Kidney (tissue), 22 donors: ENCODE measurements at places on chromosomes 4 and X. TPM values are rescaled to one million over a fixed set of nuclear protein-coding genes. Genes with fewer than 3 reads are reported as not detected.

Gene PDE6B
- 10.8 TPM for polyA plus RNA-seq

DNA sequence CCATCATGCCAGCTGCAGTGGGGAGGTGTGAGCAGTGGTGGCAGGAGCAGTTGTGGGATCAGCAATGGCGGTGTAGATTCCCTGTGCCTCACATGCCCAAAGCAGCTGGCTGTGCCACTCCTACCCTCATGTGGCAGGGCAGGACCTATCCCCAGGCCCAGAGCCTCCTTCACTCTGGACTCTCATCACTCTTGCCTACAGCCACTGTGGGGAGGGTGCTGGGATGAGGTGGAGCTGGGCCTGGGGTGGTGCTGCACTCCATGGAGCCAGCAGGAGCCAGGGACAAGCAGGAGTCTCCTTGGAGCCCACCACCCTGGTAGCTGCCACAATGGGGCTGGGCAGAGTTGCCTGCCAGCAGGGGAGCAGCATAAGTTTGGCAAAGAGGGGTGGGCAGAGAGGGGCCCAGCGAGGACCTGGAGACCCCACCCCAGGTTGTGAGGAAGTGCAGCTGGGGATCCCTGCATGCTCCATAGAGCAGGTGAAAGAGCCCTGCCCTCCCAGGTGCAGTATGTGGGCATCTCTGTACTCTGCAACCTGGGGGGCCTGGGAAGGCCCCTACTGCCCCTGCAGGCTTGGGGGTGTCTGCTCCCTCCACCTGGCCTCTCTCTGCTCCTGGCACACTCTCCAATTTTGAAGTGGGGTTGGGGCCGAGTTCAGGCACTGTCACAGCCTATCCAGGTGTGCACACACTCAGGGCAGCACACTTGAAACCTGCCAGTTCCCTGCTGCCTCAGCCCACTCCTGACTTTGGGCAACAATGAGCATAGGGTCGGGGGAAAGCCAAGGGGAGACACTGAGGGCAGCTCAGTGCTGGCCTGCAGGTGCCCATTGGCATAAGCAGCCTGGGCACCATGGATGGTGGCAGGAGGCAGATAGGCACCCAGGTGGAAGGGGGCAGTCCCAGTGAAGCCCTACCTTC, 74.0 kb upstream of the INTU start:
- H3K27me3 ChIP-seq: no peaks in the 10 kb centered on the region
- H3K36me3 ChIP-seq: no peaks in the 10 kb centered on the region
- no peaks in the 10 kb centered on the region for H3K4me1 ChIP-seq
- no peak overlapping the region for H3K4me3 ChIP-seq
- DNase-seq: no peak

Gene KIAA1210
- polyA plus RNA-seq: not detected

GRCh38 chr4:98421111-98421510, 159.9 kb downstream of the RAP1GDS1 start:
- no peak overlapping the region for H3K27ac ChIP-seq
- H3K4me1 ChIP-seq: no peaks in the 10 kb centered on the region
- no peak for DNase-seq
- peaks cover 2% of the 10 kb centered on the region for H3K36me3 ChIP-seq
- H3K4me3 ChIP-seq: no peak overlapping the region
- no peaks in the 10 kb centered on the region for H3K27me3 ChIP-seq

GRCh38 chr4:125116431-125116830, 198.3 kb upstream of the FAT4 start:
- no peak overlapping the region for H3K27ac ChIP-seq
- no peaks in the 10 kb centered on the region for H3K36me3 ChIP-seq
- no peak for DNase-seq
- no peaks in the 10 kb centered on the region for H3K27me3 ChIP-seq

GRCh38 chr4:26985873-26986272, 125.2 kb downstream of the STIM2 start:
- H3K36me3 ChIP-seq: no peaks in the 10 kb centered on the region
- no peak for DNase-seq
- H3K27ac ChIP-seq: no peak overlapping the region
- H3K27me3 ChIP-seq: no peaks in the 10 kb centered on the region

DNA sequence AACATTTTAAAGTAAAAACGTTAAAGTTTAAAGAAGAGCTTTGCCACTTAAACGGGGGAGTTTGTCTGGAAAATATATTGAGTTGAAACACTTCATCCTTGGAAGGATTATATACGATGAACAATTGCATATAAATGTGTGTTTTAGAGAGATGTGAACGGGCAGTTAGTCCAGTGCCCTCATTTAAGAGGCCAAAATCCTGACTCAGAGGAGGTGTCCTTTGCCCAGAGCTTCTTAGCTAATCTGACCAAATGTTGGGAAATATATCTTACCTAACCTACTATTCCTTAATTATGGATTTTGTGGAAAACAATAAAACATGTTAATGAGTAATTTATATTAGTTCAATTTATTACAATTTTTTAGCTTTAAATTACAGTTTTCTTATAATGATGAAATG, 327.2 kb upstream of the DIPK2B start:
- DNase-seq: no peak
- H3K36me3 ChIP-seq: no peaks in the 10 kb centered on the region
- no peak overlapping the region for H3K27ac ChIP-seq
- H3K27me3 ChIP-seq: no peaks in the 10 kb centered on the region
- no peaks in the 10 kb centered on the region for H3K4me1 ChIP-seq
- no peak overlapping the region for H3K4me3 ChIP-seq

Gene FOXR2
- not detected for polyA plus RNA-seq

DNA sequence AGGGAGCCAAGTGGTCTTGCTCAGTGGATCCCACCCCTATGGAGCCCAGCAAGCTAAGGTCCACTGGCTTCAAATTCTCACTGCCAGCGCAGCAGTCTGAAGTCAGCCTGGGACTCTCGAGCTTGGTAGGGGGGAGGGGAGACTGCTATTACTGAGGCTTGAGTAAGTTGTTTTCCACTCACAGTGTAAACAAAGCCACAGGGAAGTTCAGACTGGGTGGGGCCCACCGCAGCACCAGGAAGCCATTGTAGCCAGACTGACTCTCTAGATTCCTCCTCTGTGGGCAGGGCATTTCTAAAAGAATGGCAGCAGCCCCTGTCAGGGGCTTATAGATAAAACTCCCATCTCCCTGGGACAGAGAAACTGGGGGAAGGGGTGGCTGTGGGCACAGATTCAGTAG, 721.0 kb upstream of the NDST4 start:
- H3K27me3 ChIP-seq: no peaks in the 10 kb centered on the region
- no peak overlapping the region for H3K4me3 ChIP-seq
- no peak for DNase-seq
- no peaks in the 10 kb centered on the region for H3K36me3 ChIP-seq
- no peaks in the 10 kb centered on the region for H3K4me1 ChIP-seq
- H3K27ac ChIP-seq: no peak overlapping the region

DNA sequence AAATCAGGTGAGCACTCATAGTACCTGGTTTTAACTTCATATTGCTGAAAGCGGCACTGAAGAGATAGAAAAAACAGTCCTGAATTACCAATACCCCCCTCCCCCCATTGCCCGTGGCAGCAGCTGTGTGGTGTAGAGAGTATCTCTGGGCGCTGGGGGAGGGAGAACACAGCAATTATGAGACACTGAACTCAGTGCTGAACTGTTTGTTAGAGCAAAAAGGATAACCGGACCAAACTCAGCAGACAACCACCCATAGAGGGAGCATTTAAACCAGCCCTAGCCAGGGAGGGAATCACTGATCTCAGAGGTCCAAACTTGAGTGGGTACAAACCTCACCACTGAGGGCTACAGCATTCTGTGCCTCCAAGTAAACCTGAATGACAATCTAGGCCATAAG, 457.4 kb upstream of the TEX13C start:
- H3K4me3 ChIP-seq: no peak overlapping the region
- no peaks in the 10 kb centered on the region for H3K4me1 ChIP-seq
- H3K27me3 ChIP-seq: no peaks in the 10 kb centered on the region
- no peaks in the 10 kb centered on the region for H3K36me3 ChIP-seq
- no peak overlapping the region for H3K27ac ChIP-seq

GRCh38 chr4:48694824-48695223, 85.3 kb downstream of the FRYL start:
- no peak overlapping the region for H3K4me3 ChIP-seq
- no peak for DNase-seq
- peaks cover 11% of the 10 kb centered on the region for H3K4me1 ChIP-seq
- no peaks in the 10 kb centered on the region for H3K27me3 ChIP-seq
- no peaks in the 10 kb centered on the region for H3K36me3 ChIP-seq
- H3K27ac ChIP-seq: no peak overlapping the region

GRCh38 chr4:8289956-8290700, 20.6 kb downstream of the HTRA3 start:
- no peaks in the 10 kb centered on the region for H3K27me3 ChIP-seq
- no peak overlapping the region for H3K4me3 ChIP-seq
- peak; percentile 27 for DNase-seq
- no peak overlapping the region for H3K27ac ChIP-seq

Gene RRH
- polyA plus RNA-seq: 0.37 TPM

DNA sequence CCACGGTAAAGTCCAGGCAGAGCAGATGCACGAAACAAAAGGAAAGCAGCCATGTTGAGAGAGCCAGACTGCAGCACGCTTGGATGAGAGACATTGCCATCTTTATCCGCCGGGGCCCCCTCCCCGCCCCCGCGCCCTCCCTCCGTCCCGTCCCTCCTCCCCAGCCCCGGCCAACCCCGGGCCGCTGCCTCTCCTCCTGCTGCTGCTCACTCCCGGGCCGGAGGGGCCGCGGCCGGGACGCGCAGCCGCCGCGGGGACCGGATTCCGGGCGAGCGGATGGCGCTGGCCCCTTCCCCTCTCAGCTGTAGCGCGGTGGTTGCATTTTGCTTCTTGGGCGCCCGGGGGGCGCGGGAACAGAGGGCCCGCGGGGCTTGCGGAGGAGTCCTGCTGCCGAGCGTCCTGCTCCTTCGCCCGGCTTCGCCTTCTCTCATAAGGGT, 542 bp downstream of the RNF150 start:
- no peaks in the 10 kb centered on the region for H3K27me3 ChIP-seq
- H3K4me3 ChIP-seq: peak overlapping the region; percentile 79
- no peaks in the 10 kb centered on the region for H3K36me3 ChIP-seq
- H3K27ac ChIP-seq: peak overlapping the region; percentile 54

DNA sequence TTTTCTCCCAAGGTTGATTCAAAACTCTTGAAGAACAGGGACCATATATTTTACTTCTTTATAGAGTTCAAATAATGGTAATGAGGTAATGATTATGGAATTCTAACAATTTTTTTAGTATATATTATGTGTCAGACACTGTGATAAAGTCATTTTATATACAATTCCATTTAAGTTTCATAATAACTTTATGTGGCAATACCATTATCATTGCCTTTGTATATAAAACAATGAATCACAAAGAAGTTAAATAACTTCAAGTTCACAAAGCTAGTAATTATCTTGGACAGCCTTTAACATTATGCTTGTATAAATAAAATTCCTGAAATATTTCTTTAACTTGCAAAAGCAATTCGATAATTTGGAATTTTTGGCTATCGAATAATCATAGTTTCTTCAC, 20.6 kb downstream of the MAGEC1 start:
- H3K27ac ChIP-seq: no peak overlapping the region
- DNase-seq: no peak
- H3K4me3 ChIP-seq: no peak overlapping the region
- H3K27me3 ChIP-seq: no peaks in the 10 kb centered on the region

DNA sequence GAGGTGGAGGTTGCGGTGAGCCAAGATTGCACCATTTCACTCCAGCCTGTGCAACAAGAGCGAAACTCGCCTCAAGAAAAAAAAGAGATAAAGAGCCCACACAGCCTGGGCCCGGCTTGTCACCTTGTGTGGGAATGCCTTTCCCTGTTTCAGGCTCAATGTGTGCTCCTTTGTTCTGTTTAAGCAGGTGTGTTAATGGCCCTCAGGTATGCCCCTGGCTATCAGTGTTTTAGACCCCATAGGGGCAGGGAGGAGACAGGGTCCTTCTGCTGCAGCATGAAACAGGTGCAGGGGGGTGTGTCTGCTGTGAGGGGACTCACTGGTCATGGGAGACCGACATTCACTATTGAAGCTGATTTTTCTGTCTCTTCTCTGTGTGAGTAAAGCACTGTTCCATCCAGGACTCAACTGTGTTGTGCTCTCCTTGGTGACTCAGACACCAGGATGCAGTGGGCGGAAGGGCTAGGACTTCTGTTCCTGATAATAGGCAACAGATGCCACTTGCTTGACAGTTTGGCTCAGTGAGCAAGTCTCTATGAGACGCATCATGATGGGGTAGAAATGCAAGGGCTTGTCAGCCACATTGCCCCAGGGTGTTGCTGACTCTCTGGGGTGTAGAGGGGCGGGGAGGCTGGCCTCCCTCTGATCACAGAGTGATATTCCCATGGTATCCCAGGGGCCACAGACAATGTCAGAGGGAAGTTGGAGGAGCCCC, 15.6 kb upstream of the LAP3 start:
- DNase-seq: no peak
- no peaks in the 10 kb centered on the region for H3K27me3 ChIP-seq
- H3K36me3 ChIP-seq: no peaks in the 10 kb centered on the region
- no peaks in the 10 kb centered on the region for H3K4me1 ChIP-seq
- H3K4me3 ChIP-seq: no peak overlapping the region

- H3K27me3 ChIP-seq: no peaks in the 10 kb centered on the region
- no peaks in the 10 kb centered on the region for H3K36me3 ChIP-seq
- DNase-seq: no peak
- no peak overlapping the region for H3K4me3 ChIP-seq
These were observed 105.9 kb upstream of the DIAPH2 start for GRCh38 chrX:96578781-96579180.

DNA sequence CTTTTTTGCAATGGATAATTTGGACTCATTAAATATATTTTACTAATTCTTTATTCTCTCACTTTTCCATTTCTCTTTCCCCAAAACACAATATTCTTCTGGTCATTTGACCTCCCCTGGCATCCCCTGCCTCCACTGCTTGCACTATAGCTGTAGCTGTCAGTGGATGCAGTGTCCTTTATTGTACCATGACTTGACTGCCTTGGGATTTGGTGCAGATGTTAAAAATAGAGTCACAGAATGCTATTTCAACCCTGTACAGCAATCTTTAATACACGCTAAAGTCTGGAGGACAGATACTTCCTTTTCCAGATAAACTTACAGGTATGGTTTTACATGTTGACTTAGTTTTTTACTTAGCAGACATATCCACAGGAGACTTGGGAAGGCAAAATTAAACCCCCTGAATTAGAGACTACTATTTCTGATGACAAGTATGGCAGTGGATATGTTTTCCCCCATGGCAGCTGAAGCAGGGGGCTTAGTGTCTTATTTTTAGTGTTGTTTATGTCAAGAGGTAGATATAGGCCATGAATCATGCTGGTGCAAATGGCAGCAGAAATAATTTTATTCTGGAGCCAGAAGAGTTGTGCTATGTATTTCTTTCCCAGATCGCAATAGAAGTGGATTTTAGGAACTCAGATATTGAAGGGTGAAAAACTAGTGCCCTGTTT, 461.4 kb downstream of the NAF1 start:
- H3K27me3 ChIP-seq: no peaks in the 10 kb centered on the region
- H3K27ac ChIP-seq: no peak overlapping the region
- no peak overlapping the region for H3K4me3 ChIP-seq
- DNase-seq: no peak
- no peaks in the 10 kb centered on the region for H3K4me1 ChIP-seq
- no peaks in the 10 kb centered on the region for H3K36me3 ChIP-seq
